SK-N-SH (cell line): ENCODE measurements at places on chromosomes 5 and 9. TPM values are rescaled to one million over a fixed set of nuclear protein-coding genes. Genes with fewer than 3 reads are reported as not detected.

The ADAMTS6 gene
- 15.0 and 25.8 TPM in 2 replicates for polyA plus RNA-seq

- no peak for DNase-seq
These were observed 483.7 kb downstream of the ELAVL2 start for GRCh38 chr9:23342291-23342690.

The IGFBPL1 gene
- polyA plus RNA-seq: 0.41 and 1.5 TPM in 2 replicates

The IFNA17 gene
- not detected in 2 replicates for polyA plus RNA-seq

DNA sequence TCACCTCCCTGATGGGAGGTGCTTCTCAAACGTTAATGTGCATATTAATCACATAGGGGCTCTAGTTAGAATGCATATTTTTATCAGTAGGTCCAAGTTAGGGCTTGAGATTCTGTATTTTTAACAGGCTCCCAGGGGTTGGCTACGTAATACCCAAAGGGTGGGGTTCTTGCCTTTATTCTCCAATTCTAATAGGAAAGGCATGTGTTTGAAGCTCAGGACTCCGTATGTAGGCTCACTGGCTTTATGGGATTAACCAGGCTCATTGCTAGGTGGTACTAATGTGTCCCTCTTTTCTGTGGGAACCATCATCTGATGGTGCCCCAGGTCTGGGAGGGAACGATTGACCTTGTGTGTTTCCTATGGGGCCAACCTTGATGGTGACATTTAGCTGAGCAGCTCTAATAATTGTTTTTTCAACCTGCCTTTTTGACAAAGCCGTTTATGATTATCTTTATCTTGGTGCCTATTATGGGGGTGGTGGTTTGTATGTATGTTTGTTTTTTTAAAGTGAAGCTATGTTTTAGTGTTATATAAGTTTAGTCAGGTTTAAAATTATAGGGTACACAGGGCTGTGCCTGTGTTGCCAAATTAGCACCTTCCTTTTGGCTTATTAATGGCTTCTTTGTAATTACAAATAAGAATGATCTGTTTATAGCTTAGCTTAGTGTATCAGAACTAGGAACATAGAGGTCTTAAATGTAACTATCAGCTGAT lies 20.8 kb downstream of the TJP2 start:
- DNase-seq: no peak

The SAPCD2 gene
- polyA plus RNA-seq: 4.6 and 6.0 TPM in 2 replicates

The ABO gene
- not detected in 2 replicates for polyA plus RNA-seq

GRCh38 chr5:37717276-37717612 lies 122.6 kb downstream of the GDNF start:
- DNase-seq: no peak

- DNase-seq: no peak
These were observed 58.4 kb downstream of the SLC1A3 start for GRCh38 chr5:36664766-36665165.

DNA sequence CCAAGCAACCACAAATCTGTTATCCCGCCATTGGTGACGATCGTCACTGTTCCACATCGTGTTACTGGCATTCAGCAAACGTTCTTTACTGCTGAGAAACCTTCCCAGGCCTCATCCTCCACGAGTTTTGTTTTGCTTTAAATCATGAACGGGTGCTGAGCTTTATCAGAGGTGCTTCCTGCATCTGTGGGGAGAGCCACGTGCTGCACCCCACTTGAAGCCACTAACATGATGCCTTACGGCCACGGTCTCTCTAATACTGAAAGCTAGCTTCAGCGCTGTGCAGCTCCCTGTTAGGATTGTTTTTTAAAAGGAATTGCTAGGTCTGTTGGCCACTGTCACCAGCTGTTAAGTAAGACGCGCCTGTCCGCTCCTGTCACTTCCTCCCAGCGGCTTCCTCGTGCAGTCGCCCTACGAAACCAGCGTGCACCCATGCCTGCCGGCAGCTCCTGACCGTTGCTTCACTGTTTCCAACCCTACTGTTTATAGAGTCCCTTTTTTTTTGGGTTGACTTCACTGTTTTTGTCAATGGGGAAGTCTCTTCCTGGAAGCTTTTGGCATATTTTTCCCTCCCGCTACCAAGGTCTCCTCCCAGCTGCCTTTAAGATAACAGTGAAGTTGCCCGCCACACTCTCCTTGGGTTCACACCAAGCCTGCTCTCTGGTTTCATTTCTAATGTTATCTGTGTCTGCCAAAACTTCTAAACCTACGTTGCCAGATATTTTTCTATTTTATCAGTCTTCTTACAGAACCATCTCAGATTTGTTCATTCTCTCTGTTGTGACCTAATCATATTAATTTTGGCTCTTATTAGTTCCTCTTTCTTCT lies 20.3 kb downstream of the LPCAT1 start:
- no peak for DNase-seq

GRCh38 chr5:108379722-108380530 lies 2.0 kb downstream of the FBXL17 start:
- no peak for DNase-seq

The WWC1 gene
- 15.2 and 16.9 TPM in 2 replicates for polyA plus RNA-seq

GRCh38 chr5:140875085-140876065 lies at the start of gene PCDHA12:
PCDHA12 (plus strand) TSS chr5:140875308; CDS start chr5:140875473, 165 bp downstream.
- peak; percentile 70 for DNase-seq

GRCh38 chr5:59496524-59497134 lies 396.9 kb downstream of the PDE4D start:
- DNase-seq: no peak

The TTLL11 gene
- polyA plus RNA-seq: 6.0 and 6.8 TPM in 2 replicates

The RLN1 gene
- 0.23 and 0.37 TPM in 2 replicates for polyA plus RNA-seq

DNA sequence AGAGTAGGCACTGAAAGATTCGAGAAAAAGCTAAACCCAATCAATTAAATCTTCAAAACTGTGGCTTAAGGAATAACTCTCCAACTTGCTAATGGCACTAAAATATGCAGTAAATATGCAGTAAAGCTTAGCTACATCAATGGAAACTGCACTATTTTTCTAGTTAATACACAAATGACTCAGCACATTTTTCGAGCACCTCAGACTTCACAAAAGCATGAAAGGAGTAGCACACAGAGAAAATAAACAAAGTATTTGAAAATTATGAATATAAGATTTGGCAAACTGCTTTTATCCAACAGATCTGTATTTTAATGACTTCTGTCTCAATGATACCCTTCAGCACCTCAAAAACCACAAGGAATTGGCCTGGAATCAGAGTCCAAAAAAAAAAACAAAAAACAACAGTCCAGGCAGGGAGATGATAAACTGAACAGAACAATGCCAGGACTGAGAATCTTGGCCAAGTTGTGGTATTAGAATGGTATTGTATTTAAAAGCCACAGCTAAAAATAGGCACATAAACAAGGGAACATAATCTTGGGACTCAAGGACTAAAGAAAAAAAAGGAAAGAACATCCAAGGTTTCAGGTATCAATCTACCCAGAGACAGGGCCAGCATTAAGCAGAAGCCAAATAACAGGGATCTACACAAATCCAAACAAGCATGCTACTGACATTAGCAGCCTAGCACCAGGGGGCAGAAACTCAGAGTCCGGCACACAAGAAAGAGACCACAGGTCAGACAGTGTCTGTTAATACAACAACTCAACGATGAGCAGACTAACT lies 21.4 kb downstream of the TMEM245 start:
- DNase-seq: peak; percentile 13

The DND1 gene
- polyA plus RNA-seq: 1.2 and 2.1 TPM in 2 replicates
